Osteocyte (in vitro differentiated cells): ENCODE measurements at places on chromosomes 1 and 21. TPM values are rescaled to one million over a fixed set of nuclear protein-coding genes. Genes with fewer than 3 reads are reported as not detected.
A peak's percentile ranks its signal among the peaks of the same experiment; 100 is the strongest.

The ARHGEF19 gene
- 8.5 and 9.5 TPM in 2 replicates for total RNA-seq

- DNase-seq: no peak
Measured at GRCh38 chr1:226400519-226401354, 7.2 kb downstream of the PARP1 start.

The GNAT2 gene
- total RNA-seq: not detected in 2 replicates

The EDARADD gene
- 0.34 and 0.59 TPM in 2 replicates for total RNA-seq

DNA sequence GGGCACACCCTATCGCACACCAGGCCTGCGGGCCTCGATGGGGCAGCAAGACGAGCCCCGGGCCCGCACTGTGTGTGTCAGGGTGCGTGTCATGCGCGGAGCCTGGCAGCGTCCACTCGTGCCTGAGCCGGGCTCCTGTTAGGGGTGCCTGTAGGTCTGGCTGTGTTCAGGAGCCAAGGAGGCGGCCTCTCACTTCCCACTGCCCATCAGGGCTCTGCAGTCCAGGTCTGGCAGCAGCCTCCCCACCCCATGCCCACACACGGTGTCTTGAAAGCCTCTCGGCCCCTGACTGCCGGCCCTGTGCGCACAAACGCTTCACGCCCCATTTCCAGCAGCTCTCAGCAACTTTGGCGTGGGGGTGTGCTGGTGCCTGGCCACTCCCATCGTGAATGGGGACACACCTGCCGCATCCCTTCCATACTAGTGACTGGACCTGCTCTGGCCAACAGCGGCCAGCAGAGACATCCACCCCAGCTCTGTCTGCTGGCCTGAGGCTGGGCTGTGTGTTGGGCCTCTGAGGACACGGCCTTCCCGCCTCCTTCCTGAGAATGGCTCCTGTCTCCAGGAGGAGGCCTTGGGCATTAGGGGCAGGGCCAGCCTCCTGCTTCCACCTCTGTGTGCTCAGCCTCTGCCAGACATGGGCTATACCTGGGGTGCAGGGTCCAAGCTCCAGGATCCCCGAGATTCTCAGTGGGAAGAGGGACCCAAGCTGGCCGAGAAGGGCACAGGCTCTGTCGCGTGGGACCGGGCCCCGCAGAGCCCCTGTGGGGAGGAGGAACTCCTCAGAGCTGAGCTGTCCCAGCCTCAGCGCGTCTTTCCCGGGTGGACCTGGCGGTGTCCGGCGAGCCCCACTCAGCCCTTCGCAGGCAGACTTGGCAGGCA lies 41.8 kb upstream of the ACTRT2 start:
- peak; percentile 74 for DNase-seq

The BCAN gene
- total RNA-seq: 0.29 and 0.43 TPM in 2 replicates

DNA sequence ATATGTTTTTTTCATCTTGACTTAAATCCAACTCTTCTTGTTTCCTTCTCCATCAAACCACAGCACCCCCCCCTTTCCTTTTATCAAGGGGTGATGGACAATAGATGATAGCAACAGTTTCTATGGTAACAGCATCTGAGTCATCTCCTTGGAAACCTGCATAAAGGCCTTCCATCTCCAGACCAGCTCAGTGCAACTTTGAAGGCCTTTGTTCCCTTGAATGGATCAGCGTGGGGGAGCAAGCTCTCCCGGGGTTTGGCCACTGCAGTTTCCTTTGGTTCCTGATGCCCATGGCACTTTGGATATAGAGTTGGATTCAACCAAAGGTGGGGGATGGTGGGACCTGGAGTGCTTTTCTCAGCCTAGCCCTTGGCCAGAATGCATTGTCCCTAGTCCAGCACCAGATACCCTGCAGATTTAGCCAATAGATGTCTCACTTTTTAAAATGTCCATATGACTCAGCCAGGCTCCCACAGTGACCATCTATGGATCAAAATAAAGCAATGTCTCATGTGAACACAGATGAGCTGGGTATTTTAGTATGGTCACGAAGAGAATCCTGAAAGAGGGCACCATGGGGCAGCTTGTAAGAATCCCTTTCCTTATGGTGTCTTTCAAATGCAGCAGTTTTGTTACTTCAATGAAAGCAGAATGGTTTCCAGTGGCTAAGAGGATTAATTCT lies 127.7 kb downstream of the SPATA46 start:
- no peak for DNase-seq

- DNase-seq: no peak
Measured at GRCh38 chr1:83129107-83129506, 869.8 kb downstream of the TTLL7 start.

The FCGR3A gene
- not detected in 2 replicates for total RNA-seq

The IL20 gene
- not detected in 2 replicates for total RNA-seq

- DNase-seq: no peak
Measured at GRCh38 chr1:172394811-172395210, 25.7 kb upstream of the C1orf105 start.

- no peak for DNase-seq
Measured at GRCh38 chr1:177035586-177035985, 128.9 kb downstream of the ASTN1 start.

The CELA3B gene
- total RNA-seq: not detected in 2 replicates

- DNase-seq: no peak
Measured at GRCh38 chr1:185860311-185860710, 126.1 kb downstream of the HMCN1 start.

DNA sequence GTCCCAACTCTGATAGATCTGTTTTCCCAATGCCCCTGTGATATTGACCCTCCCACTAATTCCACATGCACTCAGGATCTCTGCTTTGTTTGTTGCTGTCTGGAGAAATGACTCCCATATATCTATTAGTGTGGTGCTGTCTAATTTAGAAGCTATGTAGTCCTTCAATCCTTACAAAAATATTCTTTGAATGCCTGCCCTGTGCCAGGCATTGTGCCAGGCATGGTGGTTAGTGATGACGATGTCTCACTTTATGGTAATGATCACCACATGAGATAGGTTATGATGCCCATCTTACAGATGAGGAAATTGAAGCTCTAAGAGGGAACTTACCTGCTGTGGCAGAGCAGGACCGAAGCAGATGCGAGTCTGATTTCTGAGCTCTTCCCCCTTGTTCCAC lies 12.9 kb downstream of the MYOG start:
- DNase-seq: no peak

GRCh38 chr1:113142791-113143190 lies 69.8 kb downstream of the LRIG2 start:
- no peak for DNase-seq

The AMPD1 gene
- total RNA-seq: not detected in 2 replicates

The TRAPPC3 gene
- 68.9 and 72.4 TPM in 2 replicates for total RNA-seq

The FNDC5 gene
- total RNA-seq: 2.0 and 3.2 TPM in 2 replicates

GRCh38 chr1:111596499-111596898 lies 23.1 kb upstream of the RAP1A start:
- DNase-seq: no peak

DNA sequence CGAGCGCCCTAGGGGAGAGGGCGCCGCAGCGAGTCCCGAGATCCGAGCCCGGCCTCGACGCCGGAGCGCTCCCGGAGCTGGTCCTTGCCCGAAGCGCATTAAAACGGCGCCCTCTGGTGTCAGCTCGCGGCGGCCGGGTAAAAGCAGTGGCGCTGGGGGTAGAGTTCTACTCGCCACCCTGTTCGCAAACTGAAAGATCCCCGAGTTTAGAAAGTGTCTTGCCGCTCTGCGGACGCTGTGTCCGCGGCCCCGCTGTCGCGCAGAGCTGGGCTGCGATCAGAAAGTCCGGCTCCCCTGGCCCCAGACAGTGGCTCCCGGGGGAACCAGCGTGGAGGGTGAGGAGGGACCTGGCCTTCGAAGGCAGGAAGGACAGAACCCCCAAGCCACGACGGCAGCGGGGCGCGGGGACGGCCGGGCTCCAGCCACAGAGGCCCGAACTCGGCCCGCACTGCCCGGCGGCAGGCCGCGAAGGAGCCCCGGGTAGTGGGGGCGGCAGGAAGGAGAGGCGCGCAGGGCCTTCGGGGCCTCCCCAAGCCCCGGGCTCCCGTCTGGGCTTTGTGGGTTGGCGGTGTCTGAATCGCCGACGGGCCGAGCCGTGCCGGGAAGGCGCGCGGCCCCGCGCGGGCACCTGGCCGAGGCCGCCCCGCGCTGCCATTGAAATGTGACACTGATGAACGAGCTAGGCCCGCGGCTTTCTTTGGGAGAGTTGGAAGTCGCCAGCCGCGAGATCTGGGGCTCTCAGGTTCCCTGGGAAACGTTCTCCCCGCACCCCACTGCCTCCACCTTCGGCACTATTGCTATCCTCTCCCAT lies 39.1 kb upstream of the NFIA start:
- DNase-seq: peak; percentile 93

The TMEM240 gene
- total RNA-seq: 12.4 and 16.6 TPM in 2 replicates

The PLA2G5 gene
- total RNA-seq: not detected in 2 replicates

DNA sequence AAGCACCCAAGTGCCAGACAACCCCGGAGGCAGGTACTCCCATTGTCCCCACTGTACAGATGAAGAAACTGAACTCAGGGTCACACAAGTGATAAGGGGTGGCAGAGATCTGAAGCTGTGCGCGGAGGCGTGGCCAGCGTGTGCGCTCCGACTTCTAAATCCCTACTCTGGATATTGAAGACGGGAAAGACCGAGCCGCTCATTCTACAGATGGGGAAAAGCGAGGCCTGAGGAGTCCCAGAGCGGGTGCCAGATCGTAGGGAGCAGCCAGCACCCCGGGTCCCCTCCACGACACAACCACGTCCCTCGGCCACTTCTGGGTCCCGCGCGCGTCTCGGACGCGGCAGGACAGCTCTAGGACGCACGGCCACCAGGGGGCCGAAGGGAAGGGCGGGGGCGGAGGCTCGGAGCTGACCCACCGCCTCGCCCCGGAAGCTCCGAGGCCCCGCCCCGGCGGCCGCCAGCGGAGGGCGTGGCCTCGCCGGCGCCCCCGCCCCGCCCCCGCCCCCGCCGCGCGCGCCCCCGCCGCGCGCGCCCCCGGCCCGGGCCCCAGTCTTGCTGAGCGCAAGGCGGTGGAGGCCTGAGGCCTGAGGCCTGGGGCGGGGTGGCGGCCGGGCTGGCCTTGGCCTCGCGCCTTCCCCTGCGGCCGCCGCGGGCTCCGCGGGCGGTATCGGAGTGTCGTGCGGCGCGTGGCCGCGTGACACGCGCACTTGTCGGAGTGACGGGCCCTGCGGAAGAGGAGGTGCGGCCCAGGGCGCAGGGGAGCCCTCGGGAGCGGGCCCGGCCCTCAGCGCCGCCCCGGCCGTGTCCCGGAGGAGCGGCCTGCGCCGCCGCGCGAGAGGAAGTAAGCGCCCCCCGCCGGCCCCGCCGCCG lies at the start of gene H6PD:
Gene H6PD (plus strand): TSS at position 552 of the 873 bp plus-strand sequence. CDS start 10,161 bp downstream, outside the sequence.
- peak; percentile 93 for DNase-seq

- no peak for DNase-seq
Measured at GRCh38 chr1:220151454-220151853, 57.5 kb downstream of the IARS2 start.

The CD1B gene
- not detected in 2 replicates for total RNA-seq

The RNPEP gene
- 51.4 and 53.9 TPM in 2 replicates for total RNA-seq

DNA sequence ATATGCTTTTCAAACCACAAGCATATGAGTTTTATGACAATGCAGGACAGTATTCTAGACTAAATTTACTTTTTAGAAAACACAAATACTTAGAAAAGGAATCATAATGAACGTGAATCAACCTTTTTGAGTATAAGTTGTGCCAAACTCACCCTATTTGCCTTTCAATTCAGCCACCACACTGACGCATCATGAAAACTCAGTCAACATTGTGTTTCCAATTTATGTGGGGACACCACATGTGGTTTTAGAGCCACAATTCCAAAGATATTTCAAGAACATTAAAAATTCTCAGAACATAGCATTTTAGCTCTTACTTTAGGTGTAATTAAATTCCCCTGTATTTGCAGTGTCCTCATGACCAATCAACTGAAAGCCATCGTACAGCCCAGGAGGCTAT lies 118.8 kb downstream of the PTBP2 start:
- no peak for DNase-seq

The FYB2 gene
- not detected in 2 replicates for total RNA-seq
